EL (cell line): ENCODE measurements at places on chromosomes 1 and 21.

DNA sequence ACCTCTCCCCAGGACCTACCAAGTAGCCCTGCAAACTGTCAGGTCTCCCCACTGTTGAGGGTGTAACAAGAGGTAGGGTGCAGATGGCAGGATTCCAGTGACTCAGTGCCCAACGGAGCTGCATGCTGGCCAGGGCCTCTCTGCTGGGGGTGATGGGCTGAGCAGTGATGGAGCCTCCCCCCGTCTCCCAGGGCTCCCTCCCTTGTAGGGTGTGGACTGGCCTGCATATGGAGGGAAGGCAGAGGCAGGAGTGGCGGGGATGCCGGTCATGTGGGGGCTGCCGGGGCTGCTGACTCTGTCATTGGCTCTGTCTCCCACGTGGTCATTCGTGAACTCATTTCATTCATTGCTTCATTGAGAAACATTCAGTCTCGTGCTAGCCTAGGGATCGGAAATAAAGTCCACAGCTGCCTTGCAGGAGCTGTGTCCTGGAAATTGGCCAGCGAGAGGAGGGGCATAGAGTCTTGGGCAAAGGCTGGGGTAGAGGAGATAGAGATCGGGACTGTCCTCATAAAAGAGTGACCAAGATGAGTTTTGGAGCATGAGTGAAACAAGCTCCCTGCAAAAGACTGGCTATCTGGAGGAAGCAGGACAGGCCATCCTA is 22.9 kb upstream of the DISP3 start:
- DNase-seq: no peak

DNA sequence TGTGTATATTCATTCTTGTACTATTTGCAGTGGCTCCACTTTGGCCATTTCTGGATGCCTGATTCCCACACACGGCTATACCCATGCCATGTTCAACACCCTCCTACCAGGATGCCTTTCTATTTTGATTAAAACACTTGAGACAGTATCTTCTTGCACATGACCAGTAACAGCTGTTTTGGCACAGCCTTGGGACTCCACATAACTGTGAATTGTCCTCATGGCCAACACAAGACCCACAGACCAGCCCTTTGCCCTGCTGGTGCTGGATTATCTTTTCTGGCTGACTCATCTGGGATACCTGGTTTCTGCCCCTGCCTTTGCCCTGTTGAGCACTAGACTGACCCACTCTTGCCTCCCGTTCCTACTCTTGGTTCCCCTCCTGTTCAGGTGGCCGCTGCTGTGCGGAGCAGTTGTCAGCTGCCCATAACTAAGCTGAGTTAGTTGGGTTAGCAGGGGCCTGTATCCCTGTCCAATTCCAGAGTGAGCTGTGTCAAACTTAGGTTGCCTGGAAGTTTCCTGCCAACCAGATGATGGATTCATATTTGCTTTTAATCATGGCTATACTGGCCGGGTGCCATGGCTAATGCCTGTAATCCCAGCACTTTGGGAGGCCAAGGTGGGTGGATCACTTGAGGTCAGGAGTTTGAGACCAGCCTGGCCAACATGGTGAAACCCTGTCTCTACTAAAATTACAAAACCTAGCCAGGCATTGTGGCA is 10.8 kb upstream of the EYA3 start:
- peak; percentile 33 for DNase-seq

DNA sequence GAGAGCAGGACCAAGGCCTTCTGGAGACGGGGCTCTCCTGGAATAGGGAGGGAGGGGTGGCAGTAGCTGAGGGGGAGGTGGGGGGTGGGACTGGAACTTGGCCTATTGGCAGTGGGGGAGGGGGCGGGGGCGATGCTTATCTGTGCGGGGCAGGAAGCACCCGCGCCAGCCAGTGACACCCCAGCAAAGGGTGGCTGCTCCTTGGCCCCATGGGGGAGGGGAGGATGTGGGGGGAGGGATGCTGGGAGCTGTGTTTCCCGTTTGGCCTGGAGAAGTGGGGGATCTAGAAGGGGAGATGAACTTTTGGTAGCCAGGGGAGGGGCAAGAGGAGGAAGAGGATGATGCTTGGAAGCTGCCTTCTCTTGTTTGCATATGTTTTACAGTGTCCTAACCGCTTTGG is 11.0 kb downstream of the ZBTB7B start:
- DNase-seq: no peak

DNA sequence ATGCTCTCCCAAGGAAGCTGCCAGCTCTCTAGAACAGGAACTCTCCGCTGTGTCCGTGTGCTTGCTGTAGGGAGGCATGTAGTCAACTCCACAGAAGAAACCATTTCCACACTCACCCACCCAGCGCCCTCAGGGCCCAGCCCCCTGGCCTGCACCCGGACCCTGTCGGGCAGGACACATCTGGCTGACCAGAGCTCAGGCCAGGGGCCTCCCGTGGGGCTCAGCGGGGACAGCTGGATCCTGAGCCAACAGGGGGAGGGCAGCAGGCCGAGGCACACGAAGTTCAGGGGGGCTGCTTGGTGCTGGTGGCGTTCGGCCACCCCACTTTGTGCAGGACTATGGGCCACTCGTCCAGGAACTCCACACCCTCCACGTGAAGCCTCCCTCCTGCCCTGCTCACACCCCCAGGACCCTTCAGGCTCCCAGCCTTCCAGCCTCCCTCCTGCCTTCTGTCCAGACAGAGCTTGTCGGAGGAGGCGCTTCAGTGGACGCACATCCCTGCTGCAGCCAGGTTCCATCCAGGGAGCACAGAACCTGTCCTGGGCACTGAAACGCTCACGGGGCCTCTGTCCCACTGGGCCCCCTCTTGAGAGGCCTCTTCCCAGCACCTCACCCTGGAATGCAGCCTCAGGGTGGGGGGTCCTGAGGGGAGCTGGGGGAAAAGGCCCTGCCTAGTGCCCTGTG is 15.0 kb upstream of the FAAP20 start:
- DNase-seq: no peak

DNA sequence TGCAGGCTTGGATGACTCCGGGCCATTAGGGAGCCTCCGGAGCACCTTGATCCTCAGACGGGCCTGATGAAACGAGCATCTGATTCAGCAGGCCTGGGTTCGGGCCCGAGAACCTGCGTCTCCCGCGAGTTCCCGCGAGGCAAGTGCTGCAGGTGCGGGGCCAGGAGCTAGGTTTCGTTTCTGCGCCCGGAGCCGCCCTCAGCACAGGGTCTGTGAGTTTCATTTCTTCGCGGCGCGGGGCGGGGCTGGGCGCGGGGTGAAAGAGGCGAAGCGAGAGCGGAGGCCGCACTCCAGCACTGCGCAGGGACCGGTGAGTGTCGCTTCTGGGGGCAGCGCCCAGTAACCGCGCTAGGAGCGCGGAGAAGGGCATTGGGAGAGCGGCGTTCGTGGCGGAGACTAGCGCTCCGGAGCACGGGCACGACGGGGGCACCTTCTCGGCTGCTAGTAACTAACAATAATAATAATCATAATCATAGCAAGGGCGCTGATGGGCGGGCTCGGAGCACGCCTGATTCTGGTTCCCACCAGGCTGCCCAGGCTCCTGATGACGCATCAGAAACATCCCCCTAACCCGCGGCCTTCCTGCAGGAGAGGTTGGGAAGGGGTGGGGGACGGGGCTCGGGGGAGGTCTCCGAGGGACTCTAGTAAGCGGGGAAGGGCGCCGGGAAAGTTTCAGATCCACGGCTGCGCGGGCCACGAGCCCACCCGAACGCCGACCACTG is at the start of gene MX1:
TSS of gene MX1 (plus strand) at position 286 of the 722 bp plus-strand sequence. CDS start 5,832 bp downstream, outside the sequence.
- peak; percentile 89 for DNase-seq

DNA sequence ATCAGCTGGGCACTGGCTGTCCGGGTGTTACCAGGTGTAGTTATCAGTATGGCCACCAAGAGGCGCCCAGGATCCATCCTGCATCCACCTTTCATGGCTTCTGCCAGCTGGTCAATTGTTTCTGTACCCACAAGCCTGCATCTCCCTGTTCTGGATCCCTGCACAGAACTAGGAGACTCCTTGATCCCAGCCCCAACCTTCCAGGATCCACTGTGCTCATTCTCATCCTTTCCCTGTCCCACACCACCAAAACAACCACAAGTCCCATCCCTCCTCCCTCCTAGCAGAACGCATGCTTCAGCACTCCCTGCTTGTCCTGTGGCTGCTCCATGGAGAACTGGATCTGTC is 27.2 kb upstream of the FOXE3 start:
- DNase-seq: peak; percentile 75

- peak; percentile 31 for DNase-seq
Measured at GRCh38 chr1:220970311-220970710, 91.1 kb downstream of the HLX start.

- no peak for DNase-seq
Measured at GRCh38 chr1:159669338-159669737, 45.1 kb downstream of the CRP start.
